ENCODE measurements at places on chromosomes 4 and X.

DNA sequence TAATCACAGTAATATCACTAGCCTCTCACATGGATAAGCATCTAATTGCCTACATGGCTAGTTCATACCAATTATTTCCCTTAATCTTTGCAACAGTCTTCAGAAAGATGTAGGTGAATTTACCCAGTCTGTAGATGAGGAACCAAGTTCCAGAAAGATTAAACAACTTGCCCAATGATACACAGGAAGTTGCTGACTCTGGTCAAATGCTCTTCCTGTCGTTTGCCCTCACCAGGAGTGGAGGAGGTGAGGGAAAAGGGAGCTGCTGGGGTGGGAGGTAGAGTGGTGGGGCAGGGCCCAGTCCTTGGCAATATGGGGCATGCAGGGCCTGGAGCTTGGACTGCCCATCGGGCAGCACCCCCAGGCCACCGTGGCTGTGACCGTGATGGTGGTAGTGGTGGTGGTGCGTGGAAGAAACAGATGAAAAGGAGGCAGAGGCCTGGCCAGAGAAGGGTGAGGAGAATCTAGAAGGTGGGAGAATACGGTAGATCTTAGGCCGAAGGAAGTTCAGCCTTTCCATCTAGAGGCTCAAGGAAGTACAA is 2.3 kb upstream of the KDM5C start:
- no peak for DNase-seq

DNA sequence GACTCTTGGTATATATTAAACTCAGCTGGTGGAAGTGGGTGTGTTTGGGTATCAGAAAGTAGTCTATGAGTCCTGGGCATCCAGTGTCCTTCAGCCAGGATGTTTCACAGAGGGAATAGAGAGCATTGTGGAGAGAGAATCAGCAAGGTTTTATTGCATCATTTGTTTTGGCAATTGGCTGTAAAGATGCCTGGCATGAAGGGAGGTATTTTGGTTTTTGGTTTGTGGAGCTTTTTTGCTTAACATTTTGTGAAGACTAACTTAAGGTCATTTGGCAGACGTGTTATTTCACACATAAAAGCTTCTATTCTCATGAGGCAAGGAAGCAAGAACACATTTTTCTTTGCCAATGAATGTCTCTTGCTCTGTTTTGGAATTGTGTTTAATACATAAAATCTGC is 71.1 kb downstream of the DCLK2 start:
- no peak for DNase-seq

GRCh38 chrX:151825007-151825406 is 87.7 kb upstream of the MAGEA4 start:
- DNase-seq, result no peak

GRCh38 chr4:80526697-80527096 is 191.2 kb downstream of the CFAP299 start:
- no peak for DNase-seq

- DNase-seq, result no peak
Observed at GRCh38 chr4:165766976-165767375, 106.1 kb upstream of the TLL1 start.

DNA sequence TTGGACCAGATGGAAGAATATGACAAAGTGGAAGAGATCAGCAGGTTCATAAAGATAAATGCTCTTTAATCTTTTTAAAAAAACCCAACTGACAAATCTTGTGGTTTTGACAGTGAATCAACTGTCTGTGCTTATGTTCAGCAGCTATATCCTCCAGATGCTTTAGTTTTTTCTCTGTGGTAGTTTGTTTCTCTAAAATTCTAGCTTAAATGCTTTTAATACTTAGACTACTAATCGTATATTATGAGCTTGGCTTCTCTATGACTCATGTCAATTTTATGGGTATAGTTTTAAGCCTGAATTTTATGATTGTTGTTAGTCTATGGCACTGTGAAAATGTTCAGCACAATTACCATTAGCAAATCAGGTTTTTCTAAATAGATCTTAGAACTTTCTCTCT is 12.9 kb downstream of the HHIP start:
- no peak for DNase-seq

- DNase-seq, result no peak
Observed at GRCh38 chrX:9859711-9860555, 73.7 kb downstream of the SHROOM2 start.

DNA sequence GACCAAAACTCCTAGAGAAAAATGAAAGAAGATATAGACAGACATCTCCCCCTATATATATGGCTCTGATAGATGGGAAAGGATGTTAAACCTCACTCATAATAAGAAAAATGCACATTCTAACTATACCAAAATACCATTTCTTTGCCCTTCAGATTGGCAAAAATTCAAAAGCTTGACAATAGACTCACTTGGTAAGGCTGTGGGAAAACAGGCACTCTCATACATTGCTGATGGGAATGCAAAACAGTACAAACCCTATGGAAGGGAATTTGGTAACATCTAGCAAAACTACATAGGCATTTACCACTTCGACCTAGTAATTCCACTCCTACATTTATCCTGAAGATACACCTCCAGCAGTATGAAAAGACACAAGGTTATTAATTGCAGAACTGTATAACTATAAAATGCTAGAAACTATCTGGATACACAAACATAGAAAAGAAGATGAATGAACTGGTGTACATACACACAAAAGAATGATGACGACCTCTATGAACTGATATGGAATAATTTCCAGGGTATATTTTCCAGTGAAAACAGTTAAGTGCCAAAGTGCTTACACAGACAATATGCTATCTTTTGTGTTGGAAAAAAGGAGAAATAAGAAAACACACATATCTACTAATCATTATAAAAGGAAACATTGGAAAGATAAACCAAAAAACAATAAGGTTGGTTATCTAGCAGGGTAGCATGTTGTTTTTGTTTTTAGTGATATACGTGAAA is 48.5 kb downstream of the WDFY3 start:
- DNase-seq, result no peak

DNA sequence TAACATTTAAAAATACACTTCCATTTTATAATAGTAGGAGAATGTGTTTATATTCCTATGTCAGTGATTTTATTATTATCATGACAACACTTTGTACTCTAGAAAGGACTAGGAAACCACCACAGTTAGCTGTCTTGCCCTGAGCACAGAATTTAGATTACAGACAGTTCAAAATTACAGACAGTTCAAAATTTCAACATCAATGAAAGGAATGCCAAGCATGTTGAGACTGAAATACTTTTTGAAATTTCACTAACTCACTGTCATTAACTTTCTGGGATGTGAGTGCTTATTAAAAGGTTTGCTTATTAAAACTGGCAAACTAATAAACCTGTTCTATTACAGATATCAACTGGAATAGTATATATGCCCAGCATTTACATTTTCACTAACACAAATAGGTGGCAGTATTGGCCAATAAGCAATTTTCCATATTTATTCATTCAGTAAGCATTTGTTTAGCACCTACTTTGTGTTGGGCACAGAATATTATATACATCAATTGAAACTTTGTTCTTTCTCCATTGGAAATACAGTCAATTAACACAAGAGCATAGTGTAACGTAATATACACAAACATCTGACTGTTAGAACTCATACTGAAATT is 179.4 kb downstream of the FBXW7 start:
- no peak for DNase-seq

- no peak for DNase-seq
Observed at GRCh38 chr4:42673082-42673425, 16.1 kb upstream of the ATP8A1 start.

DNA sequence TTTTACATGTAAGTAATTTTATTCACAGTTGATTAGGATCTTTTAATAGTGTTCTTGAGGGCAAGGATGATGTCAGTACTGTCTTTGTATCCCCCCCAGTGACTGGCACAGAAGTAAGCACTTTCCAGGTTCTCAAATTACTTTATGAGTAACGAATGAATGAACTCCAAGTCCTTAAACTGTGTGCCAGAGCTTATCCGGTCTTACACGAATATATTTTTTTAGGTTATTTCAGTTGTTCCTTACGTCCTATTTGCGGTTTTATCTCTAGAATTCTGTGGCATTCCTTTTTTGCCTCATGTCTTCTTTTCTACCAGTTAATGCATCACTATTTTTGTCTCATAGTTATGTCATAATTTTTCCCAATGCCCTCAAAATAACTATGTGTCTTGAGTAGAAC is 106.9 kb upstream of the MID1IP1 start:
- DNase-seq, result no peak

- no peak for DNase-seq
Observed at GRCh38 chr4:20428436-20429160, 176.9 kb downstream of the SLIT2 start.

DNA sequence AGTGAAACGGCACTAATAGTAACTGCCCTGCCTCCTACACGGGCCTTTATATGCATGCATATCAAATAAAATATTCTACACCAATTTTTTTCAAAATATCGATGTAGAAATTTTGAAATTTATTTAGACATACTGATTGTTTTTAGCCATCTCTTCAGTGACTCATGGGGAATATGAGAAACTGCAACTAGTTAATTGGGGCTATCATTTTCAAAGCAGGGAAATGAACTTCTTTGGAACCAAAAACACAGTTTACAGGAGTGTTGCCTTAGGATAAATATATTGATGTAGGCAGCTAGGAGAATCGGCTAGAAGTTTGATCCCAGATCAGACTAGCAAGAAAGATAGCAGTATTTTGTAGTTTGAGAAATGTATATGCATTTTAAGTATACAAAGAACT is 1010.8 kb upstream of the AGA start:
- DNase-seq, result no peak

GRCh38 chrX:69615779-69616456 is at the start of gene EDA:
TSS of gene EDA (plus strand) at chrX:69616113.
- DNase-seq, result peak; percentile 10

GRCh38 chrX:39195156-39195555 is 393.9 kb downstream of the MID1IP1 start:
- no peak for DNase-seq

DNA sequence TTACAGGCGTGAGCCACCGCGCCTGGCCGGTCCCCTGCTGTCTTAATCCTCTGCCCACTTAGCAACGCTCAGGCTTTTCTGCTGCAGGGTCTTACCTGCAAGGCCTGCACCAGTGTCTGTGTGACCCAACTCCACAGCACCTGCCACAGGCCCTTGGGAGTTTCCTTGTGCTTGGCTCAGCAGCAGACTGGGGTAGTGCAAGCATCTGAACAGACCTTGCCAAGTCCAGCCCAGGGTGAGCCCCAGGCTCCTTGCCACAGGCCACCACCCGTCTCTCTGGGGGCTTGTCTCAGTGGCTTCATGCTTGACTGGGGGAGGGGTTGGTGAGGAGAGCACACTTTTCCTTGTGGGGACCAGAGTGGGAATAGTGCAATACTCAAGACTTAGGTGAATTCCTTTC is 87.0 kb downstream of the FAM193A start:
- no peak for DNase-seq

GRCh38 chr4:8777320-8778196 is 94.1 kb downstream of the HMX1 start:
- DNase-seq, result no peak

- DNase-seq, result no peak
Observed at GRCh38 chrX:37485429-37485828, 86.0 kb upstream of the LANCL3 start.

GRCh38 chr4:4182835-4183568 is 43.7 kb downstream of the OTOP1 start:
- peak; percentile 6 for DNase-seq
